ENCODE measurements at places on chromosomes 7 and 10.
A peak's percentile ranks its signal among the peaks of the same experiment; 100 is the strongest.

GRCh38 chr10:26214551-26215395, 1.8 kb upstream of the GAD2 start:
- DNase-seq: no peak

DNA sequence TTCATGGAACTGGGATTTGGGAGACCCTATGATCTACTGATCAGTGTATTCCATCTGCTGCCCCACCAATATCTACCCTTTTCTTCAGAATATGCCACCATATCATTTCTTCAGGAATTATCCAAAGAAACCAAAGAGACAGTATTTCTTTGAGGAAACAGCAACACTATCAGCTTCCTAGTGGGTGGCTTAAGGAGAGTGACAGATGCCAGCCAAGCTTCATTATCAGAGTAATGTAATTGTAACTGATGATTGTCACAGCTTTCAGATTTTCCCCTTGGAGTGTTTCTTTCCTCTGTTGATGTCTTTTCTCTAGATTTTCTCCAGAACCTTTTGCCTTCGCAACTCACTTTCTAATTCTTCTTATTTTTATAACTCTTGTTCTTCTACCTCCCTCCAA, 934.4 kb upstream of the LRRN3 start:
- no peak for DNase-seq

DNA sequence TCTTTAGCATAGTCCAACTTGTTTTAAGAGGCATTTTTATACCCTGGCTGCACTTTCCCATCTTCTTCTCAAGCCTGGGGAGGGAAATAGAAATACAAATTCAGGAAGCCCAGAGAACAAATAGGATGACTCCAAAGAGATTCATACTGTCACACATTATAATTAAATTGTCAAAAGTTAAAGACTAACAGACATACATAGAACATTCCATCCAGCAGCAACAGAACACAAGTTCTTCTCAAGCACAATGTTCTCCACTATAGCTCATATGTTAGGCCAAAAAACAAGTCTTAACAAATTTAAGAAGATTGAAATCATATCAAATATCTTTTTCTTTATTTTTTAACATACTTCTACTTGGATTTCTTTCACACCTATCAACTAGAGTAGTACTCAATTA, 75.7 kb downstream of the ANKRD7 start:
- DNase-seq: no peak

DNA sequence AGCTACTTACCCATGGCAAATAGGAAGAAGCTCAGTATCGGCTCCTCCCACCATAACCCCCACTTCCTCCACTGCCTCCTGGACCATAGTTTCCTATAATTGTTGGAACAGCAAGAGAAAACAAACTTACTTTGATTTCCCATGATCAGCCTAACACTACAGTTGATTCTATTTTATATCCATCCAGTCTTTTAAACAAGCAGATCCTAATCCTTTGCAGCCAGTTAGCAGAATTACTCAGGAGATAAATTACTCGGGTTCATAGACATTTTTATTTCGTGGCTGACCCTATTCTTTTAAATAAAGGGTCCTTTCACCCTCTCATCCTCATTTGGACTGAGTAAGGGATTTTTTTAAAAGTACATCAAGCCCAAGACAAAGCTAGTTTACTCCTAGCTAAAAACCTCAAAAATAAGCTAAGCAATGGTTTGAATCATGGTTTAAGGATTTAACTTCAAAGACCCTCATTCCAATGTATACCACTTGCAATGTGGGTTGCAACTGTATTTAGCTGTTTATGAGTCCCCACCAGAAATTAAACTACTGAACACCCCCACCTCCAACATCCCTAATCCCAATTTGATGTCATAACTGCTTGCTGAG, 8.0 kb downstream of the HNRNPA2B1 start:
- no peak for DNase-seq

- DNase-seq: no peak
Measured at GRCh38 chr7:5545222-5545914, 121.7 kb upstream of the TNRC18 start.

DNA sequence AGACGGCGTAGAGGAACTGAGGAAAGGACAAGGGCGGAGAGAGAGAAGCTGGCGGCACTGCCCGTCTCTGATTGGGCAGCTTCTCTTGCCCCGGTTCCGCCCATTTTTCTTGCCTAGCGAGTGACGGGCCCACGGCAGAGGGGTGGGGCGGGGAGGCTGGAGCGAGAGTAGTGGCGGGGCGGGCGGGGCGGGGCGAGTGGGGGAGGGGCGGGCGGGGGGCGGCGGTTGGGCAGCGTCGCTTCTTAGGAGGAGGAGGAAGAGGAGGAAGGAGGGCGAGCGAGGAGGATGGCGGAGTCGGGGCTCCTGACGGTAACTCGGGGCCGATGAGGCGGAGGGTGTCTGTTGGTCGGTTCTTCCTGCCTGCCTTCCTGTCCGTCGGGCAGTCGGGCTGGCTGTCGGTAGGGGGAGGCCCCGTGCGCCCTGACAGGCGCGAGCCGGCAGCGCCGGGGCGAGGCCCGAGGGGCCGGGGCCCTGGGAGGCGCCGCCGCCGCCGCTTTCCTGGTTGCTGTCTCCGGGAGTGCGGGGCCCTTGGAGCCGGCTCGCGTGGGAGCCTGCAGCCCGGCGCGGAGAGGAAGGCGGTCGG, at the start of gene SHOC2:
Gene SHOC2, plus strand, starts transcription at position 256 of the 583 bp plus-strand sequence. CDS start 44,755 bp downstream, outside the sequence.
- DNase-seq: no peak

GRCh38 chr10:98407017-98407743, 7.8 kb downstream of the PYROXD2 start:
- no peak for DNase-seq

DNA sequence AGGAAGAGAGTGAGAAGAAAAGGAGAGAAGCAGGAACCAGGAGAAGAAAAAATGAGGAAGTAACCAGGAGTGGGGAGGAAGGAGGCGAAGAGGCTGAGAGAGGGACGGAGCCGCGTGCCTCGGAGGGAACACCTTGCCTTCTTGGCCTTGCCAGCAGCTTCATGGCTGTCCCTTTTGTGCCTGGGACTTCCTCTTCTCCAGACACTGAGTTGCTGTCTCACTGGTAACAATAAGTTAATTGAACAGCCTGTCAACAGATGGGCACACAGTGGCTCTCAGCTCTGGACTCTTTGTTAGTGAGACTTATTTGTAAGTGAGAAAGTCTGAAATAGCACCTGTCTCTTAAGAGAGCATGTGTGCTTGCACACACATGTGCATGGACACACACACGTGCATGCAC, 83.2 kb downstream of the GATA3 start:
- no peak for DNase-seq

DNA sequence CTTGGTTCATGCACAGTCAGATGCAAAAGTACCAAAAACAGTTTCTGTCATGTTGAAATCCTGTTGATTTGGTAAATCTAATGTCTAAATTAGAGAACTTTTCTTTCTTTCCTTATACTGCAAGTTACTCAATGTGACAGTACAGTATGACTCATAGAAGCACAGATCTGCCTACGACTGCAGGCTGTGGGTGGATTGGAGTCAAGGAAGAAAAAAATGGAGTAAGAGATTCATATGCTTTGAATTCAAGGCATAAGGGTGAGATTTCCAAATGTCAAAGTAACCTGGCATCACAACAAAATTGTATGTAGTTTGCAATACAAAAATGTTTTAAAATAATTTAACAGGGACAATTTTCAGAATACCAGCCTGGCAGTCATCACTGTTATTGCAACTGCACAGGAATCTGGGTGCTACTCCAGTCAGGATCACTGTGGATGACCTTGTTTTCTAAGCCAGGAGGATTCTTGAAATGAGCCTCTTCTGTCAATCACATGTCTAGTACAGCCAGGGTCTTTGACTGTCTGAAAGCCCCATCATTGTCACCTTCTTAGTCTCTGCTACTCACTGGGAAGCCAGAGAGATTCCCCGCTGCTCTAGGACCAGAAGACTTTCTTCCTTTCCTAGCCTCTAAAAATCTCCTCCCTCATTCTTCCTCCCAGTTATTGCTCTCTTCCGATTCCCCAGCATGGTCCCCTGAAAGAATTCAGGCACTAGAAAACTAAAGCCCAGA, 83.6 kb downstream of the CD36 start:
- DNase-seq: peak; percentile 87

GRCh38 chr7:140053812-140054539, 8.8 kb downstream of the PARP12 start:
- DNase-seq: no peak

- peak; percentile 41 for DNase-seq
Measured at GRCh38 chr7:112160130-112160770, 45.9 kb downstream of the DOCK4 start.

DNA sequence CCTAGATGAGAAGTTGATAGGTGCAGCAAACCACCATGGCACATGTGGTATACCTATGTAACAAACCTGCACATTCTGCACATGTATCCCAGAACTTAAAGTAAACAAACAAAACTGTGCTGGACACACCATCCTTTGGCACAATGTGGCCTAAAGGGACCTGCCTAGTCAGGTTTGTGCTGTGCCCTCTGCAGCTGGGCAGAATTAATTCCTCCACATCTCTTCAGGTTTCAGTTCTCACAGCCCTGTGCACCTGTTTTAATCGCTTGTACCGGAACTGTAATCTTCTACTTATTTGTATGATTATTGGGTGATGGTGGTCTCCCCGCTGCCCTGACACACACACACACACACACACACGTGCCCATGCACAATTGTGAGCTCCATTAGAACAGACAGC, 252.7 kb downstream of the ACTR3B start:
- DNase-seq: no peak

DNA sequence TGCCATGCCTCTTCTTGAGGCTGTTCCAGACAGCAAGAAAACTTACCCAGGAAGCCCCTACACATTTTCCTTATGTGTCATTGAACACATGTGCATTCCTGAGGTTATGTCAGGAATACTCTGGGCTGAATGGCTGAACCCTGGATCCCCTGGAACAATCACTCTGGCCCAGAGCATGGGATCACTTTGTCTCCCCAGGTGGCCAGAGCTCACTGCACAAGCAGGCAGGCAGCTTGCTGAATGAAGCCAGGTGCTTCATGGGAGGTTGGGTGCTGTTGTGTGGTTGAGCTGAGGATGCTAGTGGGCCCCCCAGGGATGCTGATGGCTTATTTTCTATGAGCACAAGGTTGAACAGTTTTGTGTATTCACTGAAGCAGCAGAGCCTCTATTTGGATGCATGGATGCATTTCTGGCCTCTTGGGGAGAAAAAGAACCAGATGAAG, 54.7 kb upstream of the NPTX2 start:
- DNase-seq: no peak

GRCh38 chr10:70540089-70540788, 61.7 kb downstream of the PALD1 start:
- DNase-seq: peak; percentile 21

GRCh38 chr7:4738711-4739527, 36.5 kb upstream of the AP5Z1 start:
- peak; percentile 95 for DNase-seq

GRCh38 chr7:40156988-40157387, 22.2 kb downstream of the SUGCT start:
- DNase-seq: peak; percentile 82

DNA sequence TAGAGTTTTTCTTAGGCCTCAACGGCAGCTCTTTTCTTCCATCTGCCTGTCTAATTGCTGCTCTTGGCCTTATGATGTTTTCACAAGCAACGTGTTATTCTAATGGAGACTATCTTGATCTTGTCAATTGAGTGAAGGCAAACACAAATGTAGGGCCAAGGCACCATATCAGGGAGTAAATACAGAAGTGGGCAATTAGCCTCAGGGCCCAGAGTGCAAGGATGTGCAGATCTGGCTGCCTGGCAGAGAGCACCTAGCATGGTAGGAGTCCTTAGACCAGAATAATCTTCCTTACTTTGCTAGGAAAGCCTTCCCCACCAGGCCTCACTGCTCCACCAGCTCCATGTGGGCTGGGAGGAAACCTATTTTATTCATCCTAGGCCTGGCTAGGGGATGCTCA, 590.9 kb downstream of the LRMDA start:
- DNase-seq: no peak

DNA sequence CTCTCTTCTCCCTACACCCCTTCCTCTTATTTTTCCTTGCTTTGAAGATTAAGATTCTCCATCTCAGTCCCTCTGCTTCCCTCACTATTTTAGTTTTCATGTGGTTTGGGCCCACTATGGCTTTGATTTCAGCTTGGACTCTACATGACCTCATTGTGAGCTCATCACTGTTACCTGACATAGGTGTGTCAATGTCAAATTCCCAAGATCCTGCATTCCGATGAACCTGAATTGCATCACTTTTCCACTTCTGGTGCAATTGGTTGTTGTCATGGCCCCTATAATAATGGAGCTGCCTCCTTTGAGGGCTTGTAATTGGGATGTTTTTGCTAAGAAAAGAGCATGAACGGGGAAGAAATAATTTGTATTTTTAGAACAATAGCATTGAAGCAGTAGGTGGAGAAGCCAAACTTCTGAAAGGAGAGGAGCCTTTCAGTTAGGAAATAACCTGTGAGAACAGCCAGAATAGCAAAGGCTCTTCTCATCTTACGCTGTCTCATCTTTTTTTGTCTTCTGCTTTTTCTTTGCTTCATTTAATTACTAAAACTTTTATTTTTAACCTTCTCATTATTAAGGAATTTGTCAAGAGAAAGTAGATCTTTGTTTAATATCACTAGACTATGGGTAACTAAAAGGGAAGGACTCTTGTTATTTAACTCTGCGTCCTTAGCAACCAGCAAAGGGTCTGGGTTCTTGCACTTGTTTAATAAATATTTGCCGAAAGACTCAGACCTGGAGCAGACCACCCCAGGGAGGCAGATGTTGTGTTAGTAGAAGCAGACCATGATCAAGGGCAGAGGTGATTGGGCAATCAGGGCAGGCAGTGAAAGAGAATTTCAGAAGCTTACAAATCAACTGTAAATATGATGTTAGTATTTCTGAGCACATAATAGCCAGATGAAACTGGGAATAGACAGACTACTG, 95.4 kb downstream of the TES start:
- DNase-seq: peak; percentile 50

GRCh38 chr7:1897861-1898627, 228.0 kb downstream of the ELFN1 start:
- DNase-seq: no peak

- DNase-seq: no peak
Measured at GRCh38 chr10:114782666-114783065, 38.9 kb upstream of the FHIP2A start.

- DNase-seq: no peak
Measured at GRCh38 chr7:30613366-30614325, 19.0 kb downstream of the GARS1 start.

DNA sequence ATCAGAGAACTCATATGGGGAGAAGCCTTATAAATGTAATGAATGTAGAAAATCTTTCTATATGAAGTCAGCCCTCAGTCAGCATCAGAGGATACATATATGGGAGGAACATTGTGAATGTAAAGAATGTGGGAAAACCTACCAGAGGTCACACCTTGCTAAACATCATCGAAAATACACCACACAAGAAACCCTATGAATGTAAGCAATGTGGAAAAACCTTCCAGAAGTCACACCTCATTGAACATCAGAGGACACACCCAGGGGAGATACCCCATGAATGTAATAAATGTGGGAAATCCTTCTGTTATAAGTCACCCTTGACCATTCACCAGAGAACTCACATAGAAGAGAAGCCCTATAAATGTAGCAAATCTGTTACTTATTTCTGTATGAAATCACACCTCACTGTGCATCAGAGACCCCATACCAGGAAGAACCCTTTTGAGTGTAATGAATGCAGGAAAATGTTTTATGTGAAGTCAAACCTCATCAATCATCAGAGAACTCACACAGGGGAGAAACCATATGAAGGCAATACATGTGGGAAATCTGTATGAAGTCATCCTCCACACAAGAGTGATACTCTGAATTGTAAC, 30.8 kb downstream of the ZNF12 start:
- peak; percentile 6 for DNase-seq
